ENCODE measurements at places on chromosomes 1 and 21.

DNA sequence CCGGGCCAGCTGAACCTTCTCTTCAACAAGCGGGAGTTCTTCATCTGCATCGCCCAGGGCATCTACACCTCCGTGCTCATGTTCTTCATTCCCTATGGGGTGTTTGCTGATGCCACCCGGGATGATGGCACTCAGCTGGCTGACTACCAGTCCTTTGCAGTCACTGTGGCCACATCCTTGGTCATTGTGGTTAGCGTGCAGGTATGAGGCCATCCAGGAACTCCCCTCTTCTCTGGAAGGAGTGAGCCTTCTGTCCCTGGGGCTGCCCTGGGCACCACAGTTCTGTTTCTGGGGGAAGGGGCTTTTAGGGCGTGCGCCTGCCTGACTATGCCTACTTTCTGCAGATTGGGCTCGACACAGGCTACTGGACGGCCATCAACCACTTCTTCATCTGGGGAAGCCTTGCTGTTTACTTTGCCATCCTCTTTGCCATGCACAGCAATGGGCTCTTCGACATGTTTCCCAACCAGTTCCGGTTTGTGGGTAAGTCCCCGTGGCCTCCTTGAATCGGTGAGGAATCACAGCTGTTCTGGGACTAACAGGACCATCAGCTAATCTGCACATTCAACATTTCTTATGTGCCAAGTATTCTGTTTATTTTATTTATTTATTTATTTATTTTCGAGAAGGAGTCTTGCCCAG, 21.1 kb downstream of the ATP8B2 start:
- no peak for DNase-seq

DNA sequence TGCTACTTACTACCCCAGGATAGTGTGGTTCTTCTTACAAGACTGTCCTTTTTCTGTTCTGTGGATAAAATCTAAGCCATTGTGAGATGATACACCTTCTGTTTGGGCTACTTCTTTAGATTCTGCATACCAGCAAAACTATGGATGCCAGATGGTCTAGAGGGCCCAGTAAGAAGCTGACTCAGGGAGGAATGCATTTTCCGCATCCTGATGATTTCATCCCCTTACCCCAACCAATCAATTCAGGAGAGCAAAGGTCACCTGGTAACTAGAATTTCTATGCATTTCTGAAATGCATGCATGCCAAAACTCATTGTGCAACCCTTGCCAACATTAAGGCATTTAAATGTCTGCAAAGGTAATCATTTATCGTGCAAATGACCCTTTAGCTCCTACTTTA, 285.7 kb upstream of the ZP4 start:
- no peak for DNase-seq

GRCh38 chr1:68521286-68521685, 24.4 kb upstream of the DEPDC1 start:
- DNase-seq, result no peak

DNA sequence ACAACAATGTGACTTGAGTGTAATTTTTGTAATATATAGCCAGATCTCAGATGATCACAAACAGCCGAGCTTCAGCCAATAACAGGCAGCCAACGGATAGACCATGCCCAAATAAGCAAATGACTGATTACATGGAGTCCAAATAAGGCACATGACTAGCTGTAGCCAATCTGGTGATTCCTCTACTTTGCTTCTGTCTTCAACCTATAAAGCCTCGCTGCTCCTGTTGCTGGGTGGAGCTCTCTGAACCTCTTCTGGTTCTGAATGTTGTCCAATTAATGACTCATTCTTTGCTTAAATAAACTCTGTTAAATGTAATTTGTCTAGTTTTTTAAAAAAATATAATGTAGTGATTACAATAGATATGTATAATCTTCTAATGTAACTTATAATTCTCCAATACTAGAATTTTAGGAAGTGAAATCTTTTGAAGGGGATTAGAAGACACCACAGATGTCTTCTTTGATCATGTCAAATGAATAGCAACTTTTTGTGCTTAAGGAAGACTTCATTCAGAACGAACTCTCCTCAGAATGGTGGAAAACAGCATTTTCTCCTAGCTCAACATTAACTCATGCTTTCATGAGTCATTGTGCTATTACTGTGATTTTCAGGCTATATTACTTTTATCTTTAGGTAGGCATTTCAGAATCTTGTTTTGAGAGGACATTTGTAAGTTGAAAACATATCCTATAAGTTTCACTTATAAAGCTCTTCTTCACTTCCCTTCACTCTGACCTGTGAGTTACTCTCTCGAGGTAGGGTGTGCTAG, 857.8 kb upstream of the B3GALT2 start:
- DNase-seq, result no peak

DNA sequence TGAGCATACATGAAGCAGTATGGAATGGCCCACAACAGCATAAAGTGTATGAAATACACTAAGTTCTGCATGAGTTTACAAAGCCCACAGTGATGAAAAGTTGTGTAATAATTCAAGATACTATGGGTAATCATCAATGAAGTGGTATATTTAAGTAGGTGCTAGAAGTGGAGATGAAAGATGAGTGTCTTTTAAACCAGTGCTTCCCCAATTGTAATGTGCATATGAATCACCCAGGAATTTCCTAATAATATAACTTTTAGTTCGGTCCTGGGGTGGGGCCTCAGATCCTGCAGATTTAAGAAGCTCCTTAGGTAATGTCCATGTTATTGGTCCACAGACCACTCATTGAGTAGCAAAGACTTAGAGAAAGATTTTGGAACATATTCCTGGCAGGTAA, 184.9 kb downstream of the DUSP10 start:
- no peak for DNase-seq

DNA sequence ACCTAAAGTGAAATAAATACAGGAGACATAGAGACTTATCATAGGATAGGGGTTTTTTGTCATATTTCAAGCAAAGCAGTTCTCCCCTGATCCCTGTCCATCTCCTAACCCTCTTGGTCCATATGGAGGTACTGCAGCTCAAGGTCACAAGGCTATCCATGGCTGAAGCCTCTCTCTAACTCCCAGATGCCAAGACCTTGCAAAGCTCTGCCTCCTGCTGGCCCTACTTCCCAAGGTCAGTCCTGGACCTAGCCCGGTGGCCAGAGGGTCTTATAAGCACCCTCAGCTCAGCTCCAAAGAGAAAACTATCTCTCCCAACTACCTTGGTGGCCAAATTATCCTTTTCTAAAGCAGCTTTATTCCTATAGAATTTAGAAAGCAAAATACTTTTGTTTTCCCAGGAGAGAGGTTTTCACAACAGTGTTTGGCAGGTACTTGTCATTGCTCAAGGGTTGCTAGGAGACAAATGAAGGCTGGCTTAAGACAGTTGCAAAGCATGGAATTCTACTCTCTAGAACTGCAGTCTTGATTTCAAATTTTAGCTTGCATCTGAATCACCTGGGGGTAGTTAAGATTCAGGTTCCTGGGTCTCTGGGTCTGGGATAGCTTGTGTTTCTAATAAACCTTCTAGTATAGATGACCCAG, 121.5 kb downstream of the XCL2 start:
- no peak for DNase-seq

GRCh38 chr21:31558189-31558961, 101.1 kb upstream of the SOD1 start:
- DNase-seq, result peak; percentile 7

DNA sequence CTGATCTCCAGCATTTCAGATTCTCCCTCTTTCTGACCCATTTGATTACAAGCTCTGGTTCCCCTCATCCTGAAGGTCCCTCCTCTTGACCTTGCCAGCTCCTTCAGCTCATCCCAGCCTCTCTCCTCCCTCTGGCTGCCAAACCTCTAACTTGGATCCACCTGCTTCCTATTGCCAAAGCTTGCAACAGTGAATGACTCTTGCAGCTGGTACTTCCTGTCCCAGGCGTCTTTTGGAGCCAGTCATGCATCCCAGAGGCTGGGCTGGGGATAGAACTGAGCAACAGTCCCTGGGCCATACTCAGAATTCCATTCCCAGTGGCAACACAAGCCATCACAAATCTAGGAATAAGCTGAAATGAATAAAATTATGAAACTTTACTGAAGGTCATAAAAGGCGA, 27.7 kb upstream of the SPOCD1 start:
- DNase-seq, result no peak

GRCh38 chr1:109935451-109935900, 24.8 kb downstream of the CSF1 start:
- DNase-seq, result no peak

DNA sequence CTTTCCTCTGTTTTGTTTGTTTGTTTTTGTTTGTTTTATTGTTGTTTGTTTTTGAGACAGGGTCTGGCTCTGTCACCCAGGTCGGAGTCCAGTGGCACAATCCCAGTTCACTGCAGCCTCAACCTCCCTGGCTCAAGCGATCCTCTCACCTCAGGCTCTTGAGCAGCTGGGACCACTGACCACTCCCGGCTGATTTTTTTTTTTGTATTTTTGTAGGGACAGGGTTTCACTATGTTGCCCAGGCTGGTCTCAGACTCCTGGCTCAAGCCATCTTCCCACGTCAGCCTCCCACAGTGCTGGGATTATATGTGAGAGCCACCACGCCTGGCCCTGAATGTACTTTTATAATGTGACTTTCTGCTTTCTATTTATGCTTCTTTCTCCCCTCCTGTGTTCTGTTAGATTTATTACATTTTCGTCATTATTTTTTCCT, 5.0 kb upstream of the CALML6 start:
- no peak for DNase-seq

GRCh38 chr21:24372506-24372905, 1234.8 kb downstream of the MRPL39 start:
- DNase-seq, result no peak

GRCh38 chr1:116765962-116766361, 11.7 kb downstream of the CD2 start:
- DNase-seq, result peak; percentile 5

GRCh38 chr1:219909476-219909875, 18.9 kb downstream of the SLC30A10 start:
- no peak for DNase-seq

GRCh38 chr1:98921817-98922216, 82.8 kb downstream of the PLPPR5 start:
- no peak for DNase-seq
